ENCODE measurements at places on chromosomes 3 and 15.

DNA sequence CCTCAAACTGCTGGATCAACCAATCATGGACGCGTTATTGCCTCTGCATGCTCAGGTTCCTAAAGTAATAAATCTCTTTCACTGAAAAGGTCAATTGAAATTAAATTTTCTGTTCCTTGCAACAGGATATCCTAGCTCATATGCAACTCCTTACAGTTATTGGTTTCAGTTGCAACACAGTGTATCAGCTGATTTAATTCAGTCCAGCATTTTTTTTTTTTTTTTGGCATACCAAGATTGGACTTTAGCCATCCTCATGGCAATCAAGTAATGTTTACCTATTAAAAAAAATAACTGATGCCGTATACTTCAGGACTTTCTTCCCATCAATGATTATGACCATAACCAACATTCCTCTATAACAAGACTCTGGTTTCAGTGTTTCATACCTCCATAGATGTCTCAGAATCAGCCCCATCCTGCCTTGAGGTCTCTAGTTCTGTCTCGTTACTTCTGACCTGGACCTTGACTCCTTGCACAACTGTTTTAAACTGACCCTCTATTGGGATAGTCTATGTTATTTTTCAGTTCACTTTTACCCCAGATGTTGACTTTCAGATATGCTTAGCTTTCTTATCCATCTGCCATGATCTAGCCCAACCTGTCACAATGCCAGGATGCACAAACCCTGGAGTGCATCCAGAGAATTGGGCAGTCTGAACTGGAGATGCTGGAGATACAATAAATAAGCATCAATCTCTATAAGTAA, 265.0 kb upstream of the GADL1 start:
- DNase-seq = no peak

DNA sequence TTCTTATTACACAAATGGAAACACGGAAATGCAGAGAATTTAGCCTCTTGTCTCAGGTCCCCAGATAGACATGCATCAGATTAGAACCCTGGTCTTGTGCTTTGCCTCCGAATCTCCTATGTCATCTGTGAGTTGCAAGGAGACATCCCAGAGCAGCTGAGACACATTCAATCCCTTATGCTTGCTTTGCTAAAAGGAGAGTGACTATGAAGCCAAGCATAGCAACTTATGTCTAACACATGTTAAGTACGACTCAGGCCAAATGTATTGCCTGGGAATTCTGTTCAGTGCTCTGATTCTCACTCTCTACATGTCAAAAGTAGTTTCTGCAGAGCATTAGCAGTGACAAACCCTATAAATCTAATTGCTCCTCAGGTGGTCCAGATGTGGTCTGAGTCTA, 30.6 kb upstream of the LRRC3B start:
- no peak for DNase-seq

GRCh38 chr15:73941044-73941443, 14.8 kb downstream of the LOXL1 start:
- DNase-seq = no peak

DNA sequence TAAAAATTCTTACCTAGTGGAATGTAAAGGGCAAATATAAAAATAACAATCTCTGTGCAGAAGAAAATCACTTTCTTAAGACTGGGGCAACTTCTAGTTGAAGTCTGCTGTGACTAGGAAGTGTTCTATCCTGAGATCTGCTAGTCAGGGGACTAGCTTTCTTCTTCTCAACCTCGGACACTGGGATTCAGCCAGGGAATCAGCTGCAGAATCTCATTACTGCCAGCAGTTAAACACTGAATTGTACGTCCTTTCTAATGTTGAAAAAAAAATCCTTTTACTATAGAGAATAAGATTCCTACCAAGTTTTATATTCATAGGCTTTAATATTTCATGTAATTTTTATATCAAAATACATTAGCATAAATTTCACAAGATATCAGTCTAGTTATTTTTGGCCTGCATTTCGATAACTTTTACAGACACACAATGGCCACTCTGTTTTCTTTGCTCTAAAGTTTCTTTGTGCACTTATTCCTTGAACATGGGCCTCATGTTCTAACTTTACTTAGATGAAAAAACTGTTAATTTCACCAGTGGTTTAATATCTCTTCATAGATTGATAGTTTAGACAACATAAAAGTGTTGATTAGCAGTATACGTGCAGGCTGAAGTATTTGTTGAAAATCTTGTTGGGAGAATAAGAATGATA, 2.6 kb upstream of the NEO1 start:
- no peak for DNase-seq

- no peak for DNase-seq
Measured at GRCh38 chr3:5376761-5377160, 189.3 kb downstream of the EDEM1 start.

GRCh38 chr15:41483519-41483918, 10.2 kb upstream of the ITPKA start:
- DNase-seq = no peak

DNA sequence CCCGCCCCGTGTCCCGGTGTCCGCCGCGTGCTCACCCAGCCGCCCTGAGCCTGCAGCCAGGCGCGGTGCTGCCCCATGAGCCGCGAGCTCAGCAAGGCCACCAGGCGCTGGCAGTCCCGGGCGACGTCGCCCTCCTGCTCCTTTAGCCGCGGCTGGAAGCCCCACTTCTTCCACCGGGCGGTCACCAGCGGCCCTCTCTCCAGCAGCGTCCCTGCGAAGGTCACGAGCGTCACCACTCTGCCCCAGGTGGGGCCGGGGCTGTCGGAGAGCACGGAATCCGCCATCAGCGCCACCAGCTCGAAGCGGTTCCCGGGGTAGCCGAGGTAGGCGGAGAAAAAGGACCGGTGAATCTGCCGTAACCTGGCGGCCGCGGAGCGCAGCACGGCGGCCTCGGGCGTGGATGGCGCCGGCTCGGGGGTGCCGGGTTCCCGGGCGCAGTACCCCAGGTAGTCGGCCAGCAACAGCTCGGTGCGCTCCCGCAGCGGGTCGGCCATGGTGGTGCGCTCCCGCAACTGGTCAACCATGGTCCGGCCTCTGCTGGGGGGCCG, 298 bp downstream of the BCL2L10 start:
- no peak for DNase-seq

GRCh38 chr3:156668073-156668763, 6.2 kb upstream of the TIPARP start:
- no peak for DNase-seq

DNA sequence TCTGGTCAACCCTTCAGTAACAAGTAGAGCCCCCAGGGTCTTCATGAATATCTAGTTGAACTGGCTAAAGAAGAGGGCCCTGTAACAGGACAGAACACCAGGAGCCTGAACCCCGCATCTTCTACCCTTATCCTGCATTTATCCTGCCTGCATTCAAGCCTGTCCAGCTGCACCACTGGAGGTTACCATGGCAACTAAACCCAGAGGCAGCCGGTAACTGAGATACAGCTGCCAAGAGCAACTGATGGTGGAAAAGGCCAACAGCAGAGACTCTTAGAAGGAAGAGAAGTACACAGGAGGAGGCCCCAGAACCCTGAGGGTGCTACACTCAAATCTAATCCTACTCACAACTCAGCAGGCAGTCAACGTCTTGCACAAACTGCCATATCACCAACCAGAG, 3.7 kb upstream of the PRKAR2A start:
- no peak for DNase-seq

DNA sequence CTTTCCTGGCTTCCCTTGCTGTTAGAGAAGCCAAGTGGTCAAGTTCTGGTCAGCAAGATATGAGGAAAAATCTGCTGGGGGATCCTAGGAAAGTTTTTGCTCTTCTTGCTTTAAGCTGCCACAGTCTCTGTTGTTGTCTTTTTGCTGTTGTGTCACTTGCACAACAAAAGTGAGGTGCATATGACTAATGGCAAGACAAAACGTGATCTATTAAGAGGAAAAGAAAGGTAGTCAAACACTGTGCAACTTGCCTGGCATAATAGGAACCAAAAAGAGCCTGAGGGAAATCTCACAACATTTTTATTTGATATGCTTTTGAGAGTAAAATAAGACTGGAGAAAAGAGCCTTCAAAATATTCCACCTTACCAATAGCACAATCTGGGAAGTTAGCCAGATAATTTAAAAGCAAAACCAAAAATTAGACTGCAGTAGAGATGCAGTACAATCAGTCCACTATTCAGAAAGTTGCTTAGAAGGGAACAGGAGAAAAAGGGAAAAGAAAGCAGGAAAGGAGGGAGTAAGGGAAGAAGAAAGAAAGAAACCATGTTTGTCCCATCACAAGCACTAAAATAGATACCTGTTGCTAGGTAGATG, 110.0 kb upstream of the SLC4A7 start:
- DNase-seq = no peak

DNA sequence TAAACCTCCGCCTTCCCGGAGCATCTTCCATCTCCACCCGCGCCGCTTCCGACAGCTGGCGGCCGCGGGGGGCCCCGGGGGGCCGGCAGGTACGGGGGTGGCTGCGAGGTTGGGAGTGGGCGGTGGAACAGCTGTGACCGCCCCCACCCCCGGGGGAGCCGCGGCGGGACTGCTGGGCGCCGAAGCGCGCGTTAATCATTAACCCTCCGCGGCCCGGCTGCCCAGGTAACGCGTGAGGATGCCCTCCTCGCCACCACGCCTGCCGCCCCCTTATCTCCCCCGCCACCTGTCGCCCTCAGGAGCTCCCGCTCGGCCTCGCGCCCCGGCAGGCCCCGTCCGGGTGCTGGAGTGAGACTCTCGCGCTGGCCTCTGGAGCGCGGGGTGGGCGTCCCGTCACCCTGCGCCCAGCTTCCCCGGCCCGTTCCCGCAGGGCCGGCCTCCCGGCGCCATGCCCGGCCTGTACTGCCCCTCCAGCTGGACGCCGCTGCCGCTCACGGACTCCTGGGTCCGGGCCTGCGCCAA, 757 bp downstream of the VWA5B2 start:
- DNase-seq = no peak

DNA sequence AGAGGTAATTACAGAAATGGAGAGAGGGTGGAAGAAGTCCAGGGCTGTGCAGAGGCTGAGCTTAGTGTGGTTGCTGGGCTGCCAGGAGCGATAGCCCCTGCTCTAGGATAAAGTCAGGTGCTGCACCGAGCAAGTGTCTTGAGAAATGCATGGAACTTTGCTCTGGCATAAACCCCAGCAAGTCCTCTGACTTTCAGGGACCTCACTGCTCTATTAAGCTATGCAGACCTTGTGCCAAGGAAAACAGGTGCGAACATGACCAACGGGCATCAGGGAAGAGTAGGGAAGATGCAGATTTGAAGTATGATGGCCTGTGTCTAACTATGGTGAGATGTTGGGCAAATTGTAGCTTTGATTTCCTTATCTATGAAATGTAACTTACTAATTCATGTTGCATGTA, 416.8 kb downstream of the NR2F2 start:
- DNase-seq = no peak

DNA sequence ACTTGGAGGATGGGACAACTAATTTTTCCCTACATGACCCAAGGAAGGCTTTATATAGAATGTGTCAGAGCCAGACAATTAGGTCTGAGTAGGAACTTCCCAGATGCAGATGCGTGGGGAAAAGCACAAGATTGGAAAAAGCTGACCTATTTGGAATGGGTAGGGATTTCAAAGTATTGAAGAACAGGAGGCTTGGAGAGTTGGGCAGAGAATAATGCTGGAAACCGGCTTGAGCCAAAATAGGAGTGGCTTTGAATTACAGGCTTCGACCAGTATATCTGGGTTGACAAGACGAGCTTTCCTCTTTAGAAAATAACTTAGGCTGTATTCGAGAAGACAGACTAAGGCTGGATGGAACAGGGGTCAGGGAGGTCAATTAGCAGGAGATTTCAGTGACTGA, 181.1 kb downstream of the GBE1 start:
- DNase-seq = no peak

DNA sequence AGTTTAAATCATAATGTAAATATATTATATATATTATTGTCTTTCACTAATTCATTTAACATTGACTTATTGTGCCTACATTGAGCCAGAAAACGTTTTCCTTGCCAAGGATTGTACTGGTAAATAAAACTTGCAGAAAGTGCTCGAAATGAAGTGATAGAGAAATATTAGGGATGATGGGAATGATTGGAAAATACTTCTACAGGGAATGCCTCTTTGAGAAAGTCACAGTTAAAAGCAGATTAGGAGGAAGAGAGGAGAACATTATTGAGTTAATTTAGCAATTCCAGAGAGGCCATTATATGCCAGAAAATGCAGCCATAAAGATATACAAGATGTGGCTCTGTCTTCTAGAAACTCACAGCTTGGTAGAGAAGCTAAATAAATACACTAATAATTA, 560.0 kb upstream of the KCNMB2 start:
- no peak for DNase-seq

GRCh38 chr3:32778389-32778788, 39.4 kb upstream of the TRIM71 start:
- DNase-seq = no peak

- DNase-seq = no peak
Measured at GRCh38 chr15:70113304-70113700, 15.6 kb upstream of the TLE3 start.

DNA sequence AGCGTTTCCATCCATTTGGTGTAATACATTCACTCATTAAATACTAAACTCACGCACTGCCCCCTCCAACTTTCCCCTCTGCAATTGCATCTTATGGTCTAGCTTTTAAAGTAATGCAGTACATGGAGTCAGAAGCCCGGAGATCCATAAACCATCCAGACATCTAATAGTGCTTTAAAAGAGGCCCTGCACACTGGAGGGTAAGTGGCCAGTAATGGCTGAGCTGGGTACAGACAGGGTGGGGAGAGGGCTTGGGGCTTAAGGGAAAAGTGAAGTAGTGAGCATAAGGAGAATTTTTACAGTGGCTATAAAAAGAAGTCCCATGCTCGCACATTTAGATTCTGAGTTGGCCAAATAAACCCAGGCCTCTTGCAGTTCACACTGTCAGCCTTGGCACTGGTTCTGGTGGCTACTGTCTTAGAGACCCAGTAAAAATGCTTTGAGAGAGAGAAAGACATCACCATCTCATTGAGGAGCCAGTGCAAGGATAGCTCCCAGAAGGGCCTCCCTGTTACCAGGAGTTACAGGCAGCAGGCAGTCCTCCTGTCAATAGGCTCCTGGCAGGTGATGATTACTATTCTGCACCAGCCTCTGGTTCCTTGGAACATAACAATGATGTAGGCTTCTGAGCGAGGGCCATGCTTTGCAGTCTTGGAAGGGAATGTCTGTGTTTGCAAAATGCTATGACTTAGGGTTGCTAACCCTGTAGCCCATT, 112.6 kb upstream of the NEO1 start:
- no peak for DNase-seq

DNA sequence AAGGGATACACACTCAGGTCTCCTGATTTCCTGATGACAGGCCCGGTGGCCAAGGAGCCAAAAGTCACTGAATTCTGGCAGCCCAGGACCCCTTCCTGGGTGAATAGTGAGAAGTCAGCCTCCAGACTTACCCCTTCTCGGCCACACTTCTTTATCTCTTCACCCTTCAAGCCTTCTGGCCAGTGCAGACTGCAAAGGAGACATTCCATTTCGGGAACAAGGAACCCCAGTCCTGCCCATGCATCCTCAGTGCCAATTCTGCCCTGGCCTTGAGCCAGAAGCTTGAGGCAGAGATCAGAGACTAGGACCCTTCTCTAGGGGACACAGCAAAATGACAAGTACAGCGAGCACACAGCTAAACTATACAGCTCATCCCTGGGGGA, 28.8 kb downstream of the GRAMD2A start:
- DNase-seq = no peak
